ENCODE measurements at places on chromosomes 5 and 9.

DNA sequence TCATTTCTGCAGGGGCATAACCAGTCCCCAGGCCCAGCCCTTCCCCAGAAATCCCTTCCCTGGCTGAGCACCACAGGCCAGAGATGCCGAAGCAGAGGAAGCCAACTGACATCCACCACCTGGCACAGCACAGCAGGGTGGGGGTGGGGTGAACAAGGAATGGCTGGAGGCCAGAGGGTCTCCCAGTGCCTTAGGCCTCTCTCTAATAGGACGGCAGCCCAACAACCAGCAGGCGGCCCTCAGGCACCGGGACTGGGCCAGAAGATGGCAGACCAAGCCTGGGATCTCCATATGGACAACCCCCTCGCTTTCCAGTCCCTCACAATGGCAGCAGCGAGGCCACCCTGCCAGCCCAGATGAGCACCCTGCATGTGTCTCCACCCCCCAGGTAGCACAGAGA is 13.2 kb downstream of the PDLIM4 start:
- no peak for DNase-seq

GRCh38 chr5:160044391-160044804 is 35.5 kb downstream of the TTC1 start:
- DNase-seq: no peak

DNA sequence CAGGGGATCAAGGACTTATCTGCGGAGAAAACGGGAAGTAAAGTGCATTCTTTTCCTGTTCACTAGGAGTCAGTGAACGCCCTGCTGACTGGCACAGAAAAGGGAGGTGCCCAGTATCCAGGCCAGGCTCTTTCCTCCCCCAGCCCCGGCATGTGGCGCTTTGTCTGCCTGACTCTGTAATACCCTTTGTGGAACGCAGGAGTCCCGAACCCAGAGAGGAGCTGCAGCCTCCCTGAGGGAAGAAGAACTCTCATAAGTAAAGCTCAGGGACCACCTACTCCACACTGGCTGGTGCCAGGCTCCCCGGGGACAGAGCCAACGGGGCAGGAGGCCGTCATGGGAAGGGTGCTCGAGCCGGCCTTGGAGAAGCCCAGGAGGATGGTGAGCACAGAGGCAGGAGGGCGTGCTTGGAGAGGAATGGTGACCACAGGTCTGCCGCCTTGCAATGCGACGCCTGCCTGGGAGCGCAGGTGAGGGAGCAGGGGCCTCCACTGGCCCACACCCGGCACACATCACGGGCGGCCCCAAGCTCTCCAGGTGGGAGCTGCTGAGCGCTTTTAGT is 31.5 kb downstream of the VAV2 start:
- DNase-seq: peak; percentile 30

- no peak for DNase-seq
Measured at GRCh38 chr5:149088686-149089085, 25.8 kb upstream of the SH3TC2 start.

GRCh38 chr5:104840284-104840683 is 1277.7 kb upstream of the NUDT12 start:
- DNase-seq: no peak

GRCh38 chr5:6194906-6195612 is 183.3 kb downstream of the MED10 start:
- no peak for DNase-seq

- no peak for DNase-seq
Measured at GRCh38 chr9:76198336-76198735, 195.9 kb downstream of the RFK start.

GRCh38 chr5:143336485-143336884 is 67.0 kb downstream of the NR3C1 start:
- no peak for DNase-seq

DNA sequence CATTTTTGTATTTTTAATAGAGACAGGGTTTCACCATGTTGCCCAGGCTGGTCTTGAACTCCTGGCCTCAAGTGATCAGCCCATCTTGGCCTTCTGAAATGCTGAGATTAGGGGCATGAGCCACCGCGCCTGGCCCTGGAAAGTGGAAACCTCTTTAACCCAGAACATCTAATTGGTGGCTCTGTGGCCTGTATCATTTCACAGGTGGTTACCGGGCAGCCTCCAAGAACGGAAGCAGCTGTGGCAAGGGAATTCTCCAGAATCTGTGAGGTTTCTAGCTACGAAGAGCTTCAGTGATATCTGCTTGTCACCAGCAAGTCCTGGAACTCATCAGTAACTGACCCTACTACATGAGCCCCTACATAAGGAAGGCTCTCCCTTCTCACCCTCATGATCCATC is 194.9 kb downstream of the DCP2 start:
- DNase-seq: no peak

DNA sequence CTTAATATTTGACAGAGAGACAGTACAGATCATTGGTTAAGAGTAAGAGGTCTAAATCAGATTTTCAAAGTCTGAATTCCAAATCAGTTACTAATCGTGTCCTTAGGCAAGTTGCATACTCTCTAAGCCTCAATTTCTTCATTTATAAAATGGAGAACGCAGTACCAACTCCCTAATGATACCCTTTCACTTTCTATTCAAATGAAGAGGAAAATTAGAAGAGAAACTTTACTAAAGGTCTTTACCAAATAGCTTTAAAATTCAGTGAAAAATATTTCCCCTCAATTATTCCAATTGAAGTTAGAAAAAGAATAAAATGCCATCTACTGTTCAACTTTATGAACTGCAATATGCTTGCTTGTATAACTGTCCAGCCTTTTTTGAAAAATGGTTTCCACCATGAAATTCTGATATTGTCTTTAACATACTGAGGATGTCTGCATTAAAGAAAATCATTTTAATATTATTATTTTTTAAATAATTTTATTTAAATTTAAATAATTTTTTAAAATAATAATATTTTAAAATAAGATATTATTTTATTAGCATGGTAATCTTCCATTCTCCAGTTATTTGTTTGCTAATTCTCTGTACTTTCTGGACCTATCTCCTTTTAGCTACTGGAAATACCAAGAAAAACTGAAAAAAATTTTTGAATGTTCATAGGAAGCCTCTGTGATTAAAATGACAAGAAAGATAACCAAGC is 36.0 kb downstream of the POC5 start:
- peak; percentile 90 for DNase-seq

DNA sequence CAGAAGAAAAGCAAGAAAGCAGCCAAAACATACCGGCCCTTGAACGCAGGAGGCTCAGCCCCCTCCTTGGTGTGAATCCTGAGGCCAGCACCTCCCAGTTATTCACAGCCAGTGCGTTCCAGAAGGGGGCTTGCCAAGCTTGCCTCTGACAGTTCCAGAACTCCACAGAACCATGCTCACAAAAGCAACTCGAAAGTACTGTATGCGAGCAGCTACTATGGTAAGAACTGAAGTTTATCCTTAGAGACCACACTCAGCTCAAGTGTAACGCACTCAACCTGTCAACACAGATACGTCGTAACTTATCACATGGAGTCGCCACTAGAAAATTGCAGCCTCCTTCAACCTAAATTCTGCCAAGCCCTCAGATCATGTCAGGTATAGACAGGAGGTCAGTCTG is 1.4 kb downstream of the UBAC1 start:
- no peak for DNase-seq

GRCh38 chr9:122883125-122883524 is 22.0 kb downstream of the RC3H2 start:
- no peak for DNase-seq

All from kidney glomerular epithelial cell (primary cell).